HS-5 (cell line): ENCODE measurements at places on chromosomes 6 and 20.
A peak's percentile ranks its signal among the peaks of the same experiment; 100 is the strongest.

DNA sequence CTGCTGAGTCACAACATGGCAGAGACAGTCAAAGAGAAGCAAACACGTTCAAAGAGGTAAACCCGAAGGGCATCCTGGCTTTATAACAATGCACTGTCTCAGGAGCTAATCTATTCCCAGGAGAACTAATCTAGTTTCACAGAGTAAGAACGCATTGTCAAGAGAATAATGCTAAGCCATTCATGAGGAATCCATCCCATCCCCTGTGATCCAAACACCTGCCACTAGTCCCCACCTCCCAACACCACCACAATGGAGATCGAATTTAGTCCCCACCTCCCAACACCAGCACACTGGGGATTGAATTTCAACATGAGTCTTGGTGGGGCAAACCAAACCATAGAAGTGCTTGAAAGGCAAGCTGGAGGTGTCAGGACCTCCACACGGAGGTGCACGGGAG, 231.5 kb upstream of the ID4 start:
- DNase-seq, result no peak

GRCh38 chr6:170297576-170298330, 6.9 kb upstream of the DLL1 start:
- no peak for DNase-seq

GRCh38 chr6:157961153-157961831, 20.4 kb upstream of the SYNJ2 start:
- no peak for DNase-seq

DNA sequence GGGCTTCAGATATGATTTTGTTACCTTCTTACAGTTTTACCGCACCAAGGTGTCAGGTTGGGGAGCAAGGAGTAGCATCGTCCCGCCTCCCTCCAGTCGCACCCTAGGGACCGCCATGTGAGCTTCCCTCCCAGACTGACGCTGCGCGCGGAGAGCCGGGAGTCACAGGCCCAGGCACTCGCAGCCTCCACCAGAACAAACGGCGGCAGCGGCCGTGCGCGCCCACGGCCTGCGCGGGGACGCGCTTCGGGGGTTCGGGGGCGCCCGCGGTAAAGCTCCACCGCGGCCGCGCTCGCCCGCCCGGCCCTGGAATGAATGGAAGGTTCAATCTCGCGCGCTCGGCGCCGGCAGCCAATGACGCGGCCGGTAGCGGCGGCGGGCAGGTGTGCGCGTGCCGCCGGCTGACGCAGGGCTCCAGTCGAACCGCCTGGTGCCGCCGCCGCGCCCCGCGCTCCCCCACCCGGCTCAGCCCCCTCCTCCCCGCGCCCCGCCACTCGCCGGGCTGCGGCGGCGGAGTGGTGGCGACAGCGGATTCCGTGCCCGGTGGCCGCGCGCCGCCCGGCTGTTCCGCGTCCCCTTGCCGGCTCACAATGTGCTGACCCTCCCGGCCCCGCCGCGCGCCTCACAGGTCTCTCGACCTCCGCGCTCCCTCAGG, 16.5 kb upstream of the LIN28B start:
- DNase-seq, result no peak

GRCh38 chr6:2641044-2641725, 109.5 kb downstream of the MYLK4 start:
- no peak for DNase-seq

DNA sequence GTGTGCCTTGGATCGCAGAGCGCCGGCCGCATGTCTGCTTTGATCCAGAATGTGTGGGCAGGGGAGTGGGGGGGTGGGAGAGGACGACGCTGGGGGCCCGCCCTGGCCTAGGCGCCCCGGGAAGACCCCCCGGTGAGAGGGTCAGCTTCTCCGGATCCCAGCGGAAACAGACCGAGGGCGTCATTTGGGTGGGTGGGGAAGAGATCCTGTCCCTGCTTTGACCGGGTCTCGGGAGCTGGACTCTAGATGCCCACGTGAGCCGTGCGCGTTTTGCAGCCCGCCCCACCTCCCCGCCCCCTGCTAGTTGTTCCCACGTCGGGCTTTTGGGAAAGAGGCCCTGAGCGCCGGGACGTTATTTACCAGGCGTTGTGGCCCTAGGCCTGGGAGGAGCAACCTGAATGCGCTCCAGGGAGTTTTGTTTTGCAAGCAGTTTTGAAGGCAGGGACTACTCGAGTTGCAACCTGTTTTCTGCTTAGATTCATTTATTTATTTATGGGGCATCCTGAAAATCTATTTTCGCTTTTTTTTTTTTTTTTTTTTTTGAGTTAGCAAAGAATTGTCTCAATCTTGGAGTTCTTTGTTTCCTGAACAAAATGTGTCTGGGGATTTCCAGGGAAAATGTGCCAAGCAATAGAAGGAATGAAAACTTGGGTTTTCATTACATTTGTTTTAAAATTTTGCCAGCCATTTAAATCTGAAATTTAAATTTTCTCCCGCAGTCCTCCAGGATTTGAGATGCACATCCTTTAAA, 1.6 kb downstream of the DSP start:
- DNase-seq, result no peak

DNA sequence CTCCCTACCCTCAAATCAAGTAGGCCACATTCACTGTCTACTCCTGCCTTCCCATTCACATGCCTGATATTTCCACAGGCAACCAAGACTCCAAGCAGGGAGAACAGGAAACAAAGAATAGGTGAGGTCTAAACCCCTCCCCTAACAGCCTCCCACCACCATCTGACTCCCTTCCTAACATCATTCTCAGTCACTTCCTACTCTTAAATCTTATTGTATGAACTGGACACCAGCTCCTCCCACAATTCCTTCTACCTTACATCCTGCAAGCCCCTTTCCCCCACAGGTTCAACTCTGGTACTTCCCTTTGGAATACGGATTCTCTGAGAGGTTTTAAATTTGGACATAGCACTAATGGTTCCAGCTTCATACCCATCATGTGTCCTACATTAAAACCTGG, 944 bp upstream of the C6orf136 start:
- DNase-seq, result no peak

DNA sequence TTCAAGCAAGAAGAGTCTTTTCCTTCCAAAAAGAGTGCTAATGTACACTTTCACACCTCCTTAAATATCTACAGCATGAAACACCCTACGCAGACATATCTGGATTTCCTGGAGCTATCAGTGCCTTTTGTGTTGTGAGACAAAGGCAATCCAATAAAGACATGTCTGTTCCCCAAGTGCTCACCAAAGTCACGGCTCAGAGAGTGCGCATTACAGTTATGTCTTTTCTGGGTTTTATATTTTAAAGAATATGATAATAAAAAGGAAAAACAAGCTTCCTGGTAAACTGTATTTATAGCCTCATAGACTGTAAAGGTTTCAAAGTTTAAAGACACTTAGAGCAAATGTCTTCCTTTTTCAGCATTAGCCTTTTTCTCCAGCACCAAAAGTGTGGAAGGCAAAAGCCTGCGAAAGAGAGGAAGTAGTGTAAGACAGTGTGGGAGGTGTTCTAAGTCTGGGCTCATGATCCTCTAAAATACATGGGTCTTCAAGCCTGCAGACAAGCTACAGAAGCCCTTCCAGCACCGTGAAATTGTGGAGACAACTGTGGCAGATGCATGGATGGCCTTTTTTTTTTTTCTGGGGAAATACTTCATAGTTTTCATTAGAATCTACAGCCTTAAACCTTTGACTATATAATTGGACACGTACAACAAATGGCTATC, 135.0 kb upstream of the SLC35B3 start:
- DNase-seq, result no peak

- no peak for DNase-seq
Measured at GRCh38 chr6:12419631-12420272, 129.6 kb downstream of the EDN1 start.

DNA sequence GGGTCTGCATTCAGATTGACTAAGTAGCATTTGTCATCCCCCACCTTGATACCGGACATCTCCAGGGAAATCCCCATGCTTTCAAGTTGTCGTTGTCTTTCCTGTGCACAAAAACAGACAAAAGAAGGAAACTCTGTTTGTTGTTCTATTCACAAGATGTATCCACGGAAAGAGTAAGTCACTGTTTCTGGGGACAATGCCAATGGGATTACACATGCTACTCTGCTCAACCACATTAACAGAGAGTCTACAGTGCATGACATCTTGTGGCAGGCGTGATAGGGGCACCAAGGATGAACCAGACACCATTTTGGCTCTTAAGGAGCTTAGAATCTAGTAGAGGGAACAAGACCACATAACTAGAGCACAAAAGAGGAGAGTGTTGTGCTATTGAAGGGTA, 124.4 kb upstream of the NUP153 start:
- no peak for DNase-seq

GRCh38 chr20:610130-611046, at the start of gene TCF15:
Gene TCF15 (minus strand): TSS chr20:610309. CDS start chr20:610237, 72 bp downstream.
- no peak for DNase-seq

DNA sequence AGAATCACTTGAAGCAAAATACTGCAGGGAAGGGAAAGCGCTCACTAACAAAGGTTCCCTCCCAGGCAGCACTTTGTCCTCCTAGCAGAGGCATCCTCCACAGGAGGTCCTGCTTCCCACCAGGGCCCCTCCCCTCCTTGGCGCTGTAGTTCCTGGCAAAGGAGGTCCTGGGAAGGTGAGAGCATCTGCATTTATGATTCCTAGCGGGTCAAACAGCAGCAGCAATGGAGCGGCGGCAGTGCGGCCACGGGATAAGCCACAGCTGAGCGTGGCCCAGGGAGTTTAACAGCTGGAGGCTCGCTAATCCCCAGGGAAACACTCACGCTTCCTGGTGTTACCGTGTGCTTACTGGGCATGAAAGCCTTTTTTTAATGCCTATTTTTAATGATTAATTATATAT, 185.8 kb downstream of the TTLL2 start:
- DNase-seq, result no peak

DNA sequence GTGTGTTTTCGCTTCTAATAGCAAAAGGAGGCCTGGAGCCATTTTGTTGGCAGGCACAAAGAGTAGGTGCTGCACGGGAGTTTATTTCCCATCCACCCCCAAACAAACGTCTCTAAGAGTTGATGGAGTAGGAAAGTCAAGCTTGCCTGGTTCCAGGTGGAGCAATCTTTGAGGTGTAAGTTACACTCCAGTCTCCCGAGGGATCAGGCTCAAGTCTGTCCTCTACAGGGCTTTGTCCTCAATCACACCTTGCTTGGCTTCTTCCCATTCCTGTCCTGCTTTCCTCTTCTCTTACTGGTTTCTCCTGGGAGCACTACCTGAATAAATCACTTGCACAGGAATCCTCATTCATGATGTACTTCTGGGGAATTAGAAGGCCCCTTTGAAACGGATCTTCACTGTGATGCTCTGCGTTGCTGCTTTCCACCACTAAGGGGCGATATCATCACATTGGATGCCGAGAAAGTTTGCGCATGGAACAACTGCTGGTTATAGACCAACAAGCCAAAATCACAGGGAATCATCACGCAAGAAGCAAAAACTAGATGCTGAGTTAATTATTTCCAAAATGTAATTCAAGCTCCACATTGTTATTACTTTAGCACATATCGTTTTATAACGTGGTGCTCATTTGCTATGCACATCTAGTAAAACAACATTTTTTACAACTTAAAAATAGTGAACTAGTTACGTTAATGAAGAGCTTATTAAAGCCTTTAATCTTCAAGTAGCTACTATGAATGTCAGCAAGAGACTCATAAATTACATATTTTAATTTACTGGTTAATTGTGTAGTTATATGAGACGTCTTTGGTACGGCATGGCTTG, 156.8 kb downstream of the DNAH8 start:
- peak; percentile 16 for DNase-seq

GRCh38 chr6:53734473-53735299, 60.1 kb upstream of the LRRC1 start:
- DNase-seq, result peak; percentile 86

DNA sequence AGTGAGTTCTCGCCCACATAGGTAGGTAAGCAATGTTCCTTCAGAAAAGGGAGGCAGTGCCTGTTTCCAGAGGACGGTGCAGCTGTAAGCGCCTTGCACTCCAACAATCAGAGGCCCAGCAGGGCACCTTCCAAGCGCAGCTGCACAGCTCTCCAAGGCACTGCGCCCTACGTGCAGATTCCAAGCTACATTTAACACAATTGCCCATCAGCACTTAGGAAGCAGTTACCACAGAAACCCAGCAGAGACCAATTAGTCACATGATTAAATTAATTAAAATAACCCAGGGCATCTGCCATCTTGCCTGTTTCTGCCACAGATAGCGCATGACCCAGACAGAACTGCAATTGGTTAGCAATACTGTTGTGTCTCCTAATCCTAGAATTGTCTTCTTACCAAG, 65.5 kb downstream of the SOBP start:
- no peak for DNase-seq

- no peak for DNase-seq
Measured at GRCh38 chr6:137332637-137333280, 113.6 kb upstream of the IFNGR1 start.
